HepG2 (cell line): ENCODE measurements at places on chromosomes 11 and 22. TPM values are rescaled to one million over a fixed set of nuclear protein-coding genes. Genes with fewer than 3 reads are reported as not detected.

ANGPTL5 gene
- polyA plus RNA-seq: not detected in 2 replicates

ANKK1 gene
- 0.22 and 0.40 TPM in 2 replicates for polyA plus RNA-seq

RIMBP3C gene
- not detected in 2 replicates for polyA plus RNA-seq

- DNase-seq: no peak
- H3K4me1 ChIP-seq: no peaks in the 10 kb centered on the region
- H3K27ac ChIP-seq: no peak overlapping the region
- no peaks in the 10 kb centered on the region for H3K36me3 ChIP-seq
- peaks cover 6% of the 10 kb centered on the region; the same call in 1 of the 3 replicates for H3K27me3 ChIP-seq
Measured at GRCh38 chr22:27159716-27160295, 502.4 kb downstream of the MIAT start.

DNA sequence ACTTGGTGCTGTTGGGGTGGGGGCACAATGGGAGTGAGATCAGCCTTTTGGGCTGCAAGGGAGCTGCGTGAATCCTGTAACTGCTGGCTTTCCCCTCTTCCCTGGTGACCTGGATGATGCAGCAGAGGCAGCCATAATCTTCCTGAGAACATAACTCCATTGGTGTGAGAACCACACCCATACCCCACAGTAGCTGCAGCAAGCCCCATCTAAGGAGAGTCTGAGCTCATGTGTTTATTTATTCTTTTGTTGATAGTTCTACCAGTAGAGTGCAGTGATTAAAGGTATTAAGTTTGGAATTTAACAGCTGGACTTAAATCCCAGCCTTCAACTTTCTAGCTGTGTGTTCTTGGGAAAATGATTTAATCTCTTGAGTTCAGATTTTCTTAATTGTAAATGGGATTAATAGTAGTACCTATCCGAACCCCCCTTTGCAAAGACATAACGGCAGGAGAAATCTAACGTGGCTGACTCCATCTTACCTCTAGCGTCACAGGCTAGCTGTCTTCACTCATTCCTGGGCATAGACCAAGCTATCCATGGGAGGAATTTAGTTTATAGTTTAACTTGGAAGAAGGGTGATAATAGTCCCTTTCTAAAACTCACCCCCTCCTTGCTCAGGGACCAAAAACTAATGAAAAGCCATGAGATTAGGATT, 385.0 kb upstream of the DDI1 start:
- no peak overlapping the region for H3K4me3 ChIP-seq
- H3K27me3 ChIP-seq: no peaks in the 10 kb centered on the region; the same call in 1 of the 2 replicates
- DNase-seq: no peak
- no peaks in the 10 kb centered on the region for H3K4me1 ChIP-seq
- H3K27ac ChIP-seq: no peak overlapping the region
- H3K36me3 ChIP-seq: no peaks in the 10 kb centered on the region

DNA sequence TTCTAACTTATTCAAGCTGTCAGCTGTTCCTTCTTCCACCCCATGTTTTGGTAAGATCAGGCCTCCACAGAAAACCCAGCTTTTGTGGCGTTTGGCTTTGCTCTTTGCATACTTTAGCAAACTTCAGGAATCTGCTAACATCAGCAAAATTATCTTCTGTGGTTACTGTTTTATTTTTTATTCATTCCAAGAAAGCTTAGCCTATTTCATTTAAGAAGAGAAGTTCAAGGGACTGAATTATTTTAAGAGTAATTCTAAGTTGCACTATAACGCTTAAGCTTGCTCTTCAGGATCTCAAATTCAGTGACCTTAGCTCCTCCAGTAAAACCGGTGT, 1.1 kb downstream of the JHY start:
- H3K36me3 ChIP-seq: no peaks in the 10 kb centered on the region
- peaks cover 36% of the 10 kb centered on the region; the same call in 2 of the 3 replicates for H3K27me3 ChIP-seq
- no peak for DNase-seq
- H3K4me1 ChIP-seq: no peaks in the 10 kb centered on the region

- peak overlapping the region; percentile 3 for H3K27ac ChIP-seq
- H3K4me1 ChIP-seq: no peaks in the 10 kb centered on the region
- DNase-seq: no peak
- H3K36me3 ChIP-seq: peaks cover 53% of the 10 kb centered on the region
- no peaks in the 10 kb centered on the region for H3K27me3 ChIP-seq
Measured at GRCh38 chr11:46741600-46742484, 22.8 kb downstream of the F2 start.

DNA sequence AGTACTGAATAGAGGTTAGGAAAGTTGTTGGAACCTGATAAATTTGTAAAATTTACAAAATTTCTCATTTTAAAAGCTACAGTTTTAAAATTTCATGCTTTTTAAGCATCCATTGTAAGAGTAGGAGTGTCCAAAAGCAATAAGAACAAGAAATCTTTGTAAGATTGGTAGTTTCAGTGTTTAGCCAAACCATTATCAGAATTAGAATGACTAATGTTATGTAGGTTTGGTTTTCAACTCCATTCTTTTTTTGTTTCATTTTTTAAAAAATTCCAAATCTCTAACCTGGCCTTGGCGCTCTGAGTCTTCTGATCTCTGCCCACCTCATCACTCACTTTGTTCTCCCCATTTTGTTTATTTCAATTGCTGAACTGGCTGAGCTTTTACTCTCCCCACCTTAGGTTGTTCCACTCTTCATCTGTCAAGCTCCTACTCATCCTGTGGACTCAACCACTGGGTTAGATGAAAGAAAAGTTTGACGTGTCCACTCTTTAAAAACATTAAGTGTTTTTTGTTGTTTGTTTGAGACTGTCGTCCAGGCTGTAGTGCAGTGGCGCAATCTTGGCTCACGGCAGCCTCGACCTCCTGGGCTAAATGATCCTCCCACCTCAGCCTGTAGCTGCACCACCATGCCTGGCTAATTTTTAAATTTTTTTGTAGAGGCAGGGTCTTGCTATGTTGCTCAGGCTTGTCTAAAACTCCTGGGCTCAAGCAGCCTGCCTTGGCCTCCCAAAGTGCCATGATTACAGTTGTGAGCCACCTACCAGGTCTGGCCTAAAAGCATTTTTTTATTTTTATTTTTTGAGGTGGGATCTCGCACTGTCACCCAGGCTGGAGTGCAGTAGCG, 14.0 kb downstream of the EP300 start:
- no peak overlapping the region for H3K4me3 ChIP-seq
- peaks cover 63% of the 10 kb centered on the region for H3K4me1 ChIP-seq
- peak overlapping the region; percentile 75 for H3K27ac ChIP-seq
- peaks cover 2% of the 10 kb centered on the region for H3K36me3 ChIP-seq
- peak; percentile 78 for DNase-seq

DNA sequence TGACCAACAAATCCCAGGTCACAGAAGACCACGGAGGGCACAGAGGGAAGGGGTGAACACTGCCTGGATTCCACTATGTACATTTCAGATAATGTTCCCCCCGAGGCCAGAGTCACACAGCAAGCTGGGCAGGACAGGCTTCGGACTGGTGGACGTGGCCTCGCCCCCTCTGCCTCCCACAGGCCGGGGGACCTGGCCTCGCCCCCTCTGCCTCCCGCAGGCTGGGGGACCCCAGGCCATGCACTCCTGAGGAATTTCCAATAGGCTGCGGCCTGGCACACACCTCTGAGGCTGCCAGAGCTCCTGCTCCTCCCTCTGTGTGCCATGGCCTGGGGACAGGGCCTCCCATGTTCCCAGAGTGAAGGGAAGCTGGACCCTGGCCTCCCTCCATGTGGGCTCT, 1352.8 kb downstream of the BRD1 start:
- no peaks in the 10 kb centered on the region for H3K4me1 ChIP-seq
- no peak overlapping the region for H3K27ac ChIP-seq
- H3K36me3 ChIP-seq: no peaks in the 10 kb centered on the region
- no peak for DNase-seq
- H3K4me3 ChIP-seq: no peak overlapping the region

GRCh38 chr11:103942646-103943045, 93.8 kb upstream of the DDI1 start:
- no peak overlapping the region for H3K4me3 ChIP-seq
- no peaks in the 10 kb centered on the region for H3K4me1 ChIP-seq
- no peak for DNase-seq
- H3K36me3 ChIP-seq: no peaks in the 10 kb centered on the region
- no peaks in the 10 kb centered on the region for H3K27me3 ChIP-seq
- H3K27ac ChIP-seq: no peak overlapping the region

GRCh38 chr11:84854498-84854880, 772.7 kb downstream of the DLG2 start:
- no peaks in the 10 kb centered on the region for H3K27me3 ChIP-seq
- no peak for DNase-seq
- no peak overlapping the region for H3K27ac ChIP-seq
- no peak overlapping the region for H3K4me3 ChIP-seq

GRCh38 chr11:35141571-35141971, 2.6 kb downstream of the CD44 start:
- peaks cover 40% of the 10 kb centered on the region for H3K27me3 ChIP-seq
- no peaks in the 10 kb centered on the region for H3K4me1 ChIP-seq
- no peak overlapping the region for H3K27ac ChIP-seq
- no peak for DNase-seq

DNA sequence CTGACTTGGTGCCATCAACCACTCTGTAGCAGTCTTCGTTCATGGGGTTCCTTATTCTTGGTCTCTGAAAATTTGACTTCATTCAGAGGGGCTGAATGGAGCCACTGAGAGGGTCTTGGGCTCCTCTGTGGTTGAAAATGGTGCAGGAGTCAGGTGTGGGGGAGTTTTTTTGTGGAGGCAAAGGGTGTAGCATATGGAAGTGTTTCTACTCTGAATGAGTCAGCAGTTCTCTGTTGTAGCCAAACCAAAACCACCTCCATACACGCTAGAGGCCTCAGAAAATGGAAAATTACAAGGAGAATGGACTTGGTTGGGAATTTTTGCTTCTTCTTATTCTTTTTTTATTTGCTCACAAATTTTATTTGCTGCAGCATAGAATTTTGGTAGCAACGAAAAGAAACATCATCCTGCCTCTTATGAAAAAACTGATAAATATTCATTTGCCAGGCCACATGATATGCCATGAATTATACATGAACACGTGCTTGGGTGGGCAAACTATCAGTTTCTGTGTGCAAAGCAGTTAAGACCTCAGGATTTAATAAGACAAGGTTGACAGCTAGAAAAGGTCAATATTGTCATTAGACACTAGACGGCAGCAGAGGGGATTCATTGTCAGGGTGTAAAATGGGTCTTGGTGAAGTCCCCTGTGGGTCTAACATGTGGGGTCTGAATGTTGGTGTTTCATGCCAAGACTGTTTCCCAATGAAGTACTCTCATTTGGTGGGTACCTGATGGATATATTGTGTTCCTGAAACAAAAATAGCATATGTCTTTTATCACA, 111.7 kb downstream of the MYO18B start:
- no peaks in the 10 kb centered on the region for H3K36me3 ChIP-seq
- no peaks in the 10 kb centered on the region; the same call in 1 of the 2 replicates for H3K27me3 ChIP-seq
- no peaks in the 10 kb centered on the region for H3K4me1 ChIP-seq
- no peak overlapping the region for H3K27ac ChIP-seq
- DNase-seq: peak; percentile 18

DNA sequence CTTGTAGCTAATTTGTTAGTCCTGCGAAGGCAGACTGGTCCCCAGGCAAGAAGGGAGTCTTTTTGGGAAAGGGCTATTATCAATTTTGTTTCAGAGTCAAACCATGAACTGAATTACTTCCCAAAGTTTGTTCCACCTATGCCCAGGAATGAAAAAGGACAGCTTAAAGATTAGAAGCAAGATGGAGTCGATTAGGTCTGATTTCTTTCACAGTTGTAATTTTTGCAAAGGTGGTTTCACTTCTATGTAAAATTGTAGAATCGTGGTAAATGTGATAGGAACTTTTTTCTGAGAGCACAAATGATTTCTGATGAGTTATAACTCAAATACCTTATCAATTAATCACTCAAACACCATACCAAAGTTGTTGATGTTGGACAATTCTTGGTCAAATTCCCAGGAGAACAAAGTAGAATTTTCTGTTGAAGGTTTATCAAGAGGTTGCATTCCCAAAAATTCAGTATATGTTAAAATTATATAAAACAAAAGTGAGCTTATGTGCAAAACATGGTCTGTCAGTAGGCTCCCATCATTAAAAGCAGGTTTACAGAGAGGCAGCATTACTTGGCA, 2.9 kb upstream of the CTSC start:
- peaks cover 16% of the 10 kb centered on the region for H3K4me1 ChIP-seq
- no peak overlapping the region for H3K27ac ChIP-seq
- no peak for DNase-seq
- no peaks in the 10 kb centered on the region for H3K36me3 ChIP-seq
- no peak overlapping the region for H3K4me3 ChIP-seq
- H3K27me3 ChIP-seq: no peaks in the 10 kb centered on the region

DNA sequence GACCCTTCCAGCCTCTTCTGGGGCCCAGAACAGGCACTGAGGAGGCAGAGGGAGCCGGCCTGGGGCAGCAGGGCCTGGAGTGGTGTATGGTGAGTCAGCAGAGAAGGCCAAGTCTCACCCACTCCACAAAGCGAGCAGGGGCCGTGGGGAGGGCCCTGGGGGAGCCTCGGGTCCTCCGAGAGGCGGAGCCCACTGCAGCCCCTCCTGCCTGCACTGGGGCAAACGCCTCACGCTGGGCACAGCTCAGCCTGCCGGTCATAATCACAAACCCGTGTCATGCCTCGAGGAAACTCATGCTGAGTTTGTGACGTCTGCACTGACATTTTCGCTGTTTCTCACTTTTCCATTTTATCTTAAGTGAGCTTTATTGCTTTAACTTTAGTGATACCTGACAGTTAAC, 38.4 kb downstream of the TOLLIP start:
- H3K27me3 ChIP-seq: no peaks in the 10 kb centered on the region
- H3K27ac ChIP-seq: no peak overlapping the region
- H3K4me3 ChIP-seq: no peak overlapping the region
- H3K4me1 ChIP-seq: no peaks in the 10 kb centered on the region

DNA sequence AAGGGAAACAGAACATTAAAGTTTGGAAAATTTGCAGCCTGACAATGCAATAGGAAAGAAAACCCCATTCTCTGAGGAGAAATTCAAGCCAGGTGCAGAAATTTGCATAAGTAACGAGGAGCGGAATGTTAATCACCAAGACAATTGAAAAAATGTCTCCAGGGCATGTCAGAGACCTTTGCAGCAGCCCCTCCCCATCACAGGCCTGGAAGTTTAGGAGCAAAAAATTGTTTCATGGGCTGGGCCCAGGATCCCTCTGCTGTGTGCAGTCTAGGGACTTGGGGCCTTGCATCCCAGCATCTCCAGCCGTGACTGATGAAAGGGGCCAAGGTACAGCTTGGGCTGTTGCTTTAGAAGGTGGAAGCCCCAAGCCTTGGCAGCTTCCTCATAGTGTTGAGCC, 780.2 kb downstream of the LRRC4C start:
- no peak overlapping the region for H3K27ac ChIP-seq
- H3K27me3 ChIP-seq: no peaks in the 10 kb centered on the region
- H3K4me3 ChIP-seq: no peak overlapping the region
- H3K36me3 ChIP-seq: no peaks in the 10 kb centered on the region
- no peaks in the 10 kb centered on the region for H3K4me1 ChIP-seq
